Stimulated activated naive CD4-positive, alpha-beta T cell treated with Interleukin-2 at 50 U/mL for 16 hours (primary cell): ENCODE measurements at places on chromosomes 12 and 14.

DNA sequence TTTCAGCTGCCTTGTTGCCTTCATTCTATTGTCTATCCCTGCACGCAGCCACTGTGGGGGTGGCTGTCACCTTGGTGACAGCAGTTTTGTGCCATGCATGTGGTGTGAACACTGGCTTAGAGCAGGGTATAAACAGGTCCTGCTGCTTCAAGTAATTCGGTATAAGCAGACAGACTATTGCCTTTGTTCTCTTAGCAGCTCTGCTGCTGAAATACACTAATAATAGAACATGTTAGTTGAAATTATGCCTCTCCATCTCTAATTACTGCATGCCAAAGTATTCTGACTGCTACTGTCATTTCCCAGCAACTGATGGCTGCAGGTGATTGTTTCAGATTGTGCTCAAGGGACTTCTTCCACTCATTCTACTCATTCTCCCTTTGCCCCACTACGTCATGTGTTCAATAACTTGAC, 34.6 kb downstream of the PTPRO start:
- no peak for DNase-seq

DNA sequence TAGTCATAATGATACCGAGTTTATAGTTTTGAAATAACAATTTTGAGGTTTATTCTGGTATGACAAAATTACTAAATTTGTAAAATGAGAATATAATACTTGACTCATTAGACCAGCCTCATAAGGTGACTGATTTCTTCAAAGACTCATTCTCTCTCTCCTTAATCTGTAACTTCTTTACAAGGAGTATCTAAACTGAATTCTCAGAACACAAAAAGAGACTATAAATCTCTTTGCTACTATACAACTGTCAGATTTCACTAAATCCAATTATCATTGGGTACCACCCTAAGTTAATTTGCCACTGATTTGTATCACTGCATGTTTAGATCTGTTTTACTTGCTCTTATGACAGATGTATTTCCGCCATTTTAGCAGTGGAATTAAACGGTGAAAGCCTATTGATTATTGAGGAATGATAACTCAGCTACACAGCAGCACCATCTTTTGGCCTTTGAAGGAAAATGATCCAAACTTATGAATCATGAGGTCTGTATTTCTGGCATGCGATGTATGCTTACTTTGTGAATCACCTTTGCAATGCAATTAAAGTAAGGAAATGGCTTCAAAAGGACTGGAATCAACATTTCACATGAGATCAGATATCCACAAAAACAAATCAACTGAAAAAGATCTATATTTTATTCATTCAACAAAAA, 161.2 kb downstream of the RERGL start:
- DNase-seq: no peak

- no peak for DNase-seq
Observed at GRCh38 chr14:68143341-68143841, 323.8 kb downstream of the RAD51B start.

DNA sequence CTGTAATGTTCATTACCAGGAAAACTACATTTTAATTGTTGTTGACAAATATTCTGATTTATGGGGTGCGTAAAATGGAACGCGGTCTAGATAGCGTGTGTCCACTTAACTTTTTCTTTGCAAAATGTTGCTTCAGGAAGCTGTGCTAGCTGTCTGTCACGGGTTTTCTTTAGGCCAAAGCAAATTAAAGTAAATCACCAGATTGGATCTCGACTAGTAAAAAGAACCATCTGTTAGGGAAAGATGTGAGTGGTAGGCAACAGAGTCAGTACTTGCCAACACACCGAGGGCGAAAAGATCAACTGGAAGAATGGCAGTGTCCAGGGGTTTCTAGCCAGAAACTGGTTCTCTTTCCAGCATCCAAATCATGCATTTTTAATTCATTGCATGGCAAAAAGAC, 404.9 kb upstream of the TMPO start:
- no peak for DNase-seq

DNA sequence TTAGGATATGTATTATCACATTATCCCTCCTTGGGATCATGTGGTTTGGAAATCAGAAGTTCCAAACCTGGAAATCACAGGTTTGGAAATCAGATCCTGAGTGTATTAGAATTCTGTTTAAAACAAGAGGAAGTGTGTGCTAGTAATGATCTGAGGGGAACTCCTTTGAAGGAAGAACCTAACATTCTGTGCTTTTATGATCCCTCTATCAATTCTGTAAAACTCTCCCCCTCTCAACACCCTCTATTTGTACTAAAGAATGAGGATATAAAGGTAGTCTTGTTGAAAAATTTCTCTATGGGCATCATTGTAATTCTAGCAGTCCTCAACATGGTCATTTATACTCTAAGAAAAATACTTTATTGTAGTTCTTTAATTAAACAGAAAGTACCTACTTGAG, 97.4 kb downstream of the SRGAP1 start:
- no peak for DNase-seq

DNA sequence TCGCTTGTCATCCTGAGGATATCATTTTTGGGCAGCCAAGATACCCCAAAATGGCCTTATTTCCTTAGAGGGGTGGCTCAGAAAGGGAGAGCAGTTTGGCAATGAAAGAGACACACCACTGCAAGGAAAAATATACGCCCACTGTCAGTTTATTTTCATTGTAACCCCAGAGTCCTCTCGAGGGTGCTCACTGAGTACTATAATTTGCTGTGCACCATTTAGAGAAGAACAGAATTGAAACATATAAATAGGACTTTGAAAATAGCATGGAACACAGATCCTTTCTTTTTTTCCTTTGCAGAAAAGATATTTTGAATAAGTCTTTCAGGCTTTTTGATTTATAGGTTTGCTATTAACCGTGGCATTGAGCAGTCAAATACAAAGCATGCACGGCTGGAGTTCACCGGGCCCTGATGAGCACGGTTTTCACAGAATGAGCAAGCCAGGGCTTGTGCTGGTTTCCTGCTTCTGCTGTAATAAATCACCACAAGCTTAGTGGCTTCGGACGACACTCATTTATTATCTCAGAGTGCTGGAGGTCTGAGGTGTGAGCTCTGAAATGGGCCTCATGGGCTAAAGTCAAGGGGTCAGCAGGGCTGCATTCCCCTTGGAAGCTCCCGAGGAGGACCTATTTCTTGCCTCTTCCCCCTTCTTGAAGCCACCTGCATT, 152.3 kb downstream of the ZNF664 start:
- DNase-seq: no peak

GRCh38 chr12:27771481-27772327, 8.3 kb upstream of the KLHL42 start:
- no peak for DNase-seq
